Right lobe of liver (tissue), 6 donors: ENCODE measurements at places on chromosomes 16 and 17. TPM values are rescaled to one million over a fixed set of nuclear protein-coding genes. Genes with fewer than 3 reads are reported as not detected.
A peak's percentile ranks its signal among the peaks of the same experiment; 100 is the strongest.

Gene C17orf78
- total RNA-seq, result not detected

- no peak for DNase-seq
- no peaks in the 10 kb centered on the region for H3K27me3 ChIP-seq
- H3K4me1 ChIP-seq, result no peaks in the 10 kb centered on the region
- H3K36me3 ChIP-seq, result no peaks in the 10 kb centered on the region
- H3K4me3 ChIP-seq, result no peak overlapping the region
Observed at GRCh38 chr17:57542510-57542909, 202.6 kb downstream of the CCDC182 start.

Gene KRTAP4-6
- total RNA-seq, result not detected

- no peaks in the 10 kb centered on the region for H3K4me1 ChIP-seq
- H3K27me3 ChIP-seq, result no peaks in the 10 kb centered on the region
- H3K27ac ChIP-seq, result no peak overlapping the region
- peaks cover 64% of the 10 kb centered on the region for H3K36me3 ChIP-seq
- H3K4me3 ChIP-seq, result no peak overlapping the region
- DNase-seq, result no peak
Observed at GRCh38 chr16:16183562-16183961, 39.7 kb downstream of the ABCC6 start.

DNA sequence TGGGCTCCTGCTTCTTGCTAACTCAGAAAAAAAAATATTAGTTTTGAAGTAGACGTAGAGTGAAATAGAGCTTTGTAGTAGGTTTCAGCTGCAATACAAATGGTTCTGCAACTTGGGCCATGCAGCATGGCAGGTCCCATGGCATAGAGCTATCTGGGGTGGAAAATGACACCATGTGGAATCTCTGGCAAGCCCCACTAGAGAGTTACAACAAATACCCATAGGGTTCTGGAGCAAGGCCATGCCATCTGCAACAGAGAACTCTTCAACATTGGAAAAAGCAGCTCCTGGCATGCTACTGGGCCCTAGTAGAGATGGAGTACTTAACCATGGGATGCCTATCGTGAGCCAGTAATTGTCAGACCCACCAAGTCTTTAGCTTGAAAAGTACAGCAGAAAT is 25.3 kb upstream of the RBBP6 start:
- no peaks in the 10 kb centered on the region for H3K4me1 ChIP-seq
- no peak overlapping the region for H3K27ac ChIP-seq
- no peak for DNase-seq
- no peaks in the 10 kb centered on the region for H3K27me3 ChIP-seq

Gene SYNGR3
- not detected for total RNA-seq

Gene TBC1D26
- not detected for total RNA-seq

- H3K4me1 ChIP-seq, result peaks cover 49% of the 10 kb centered on the region
- DNase-seq, result peak; percentile 82
- no peaks in the 10 kb centered on the region for H3K36me3 ChIP-seq
- H3K4me3 ChIP-seq, result peak overlapping the region; percentile 85
- no peaks in the 10 kb centered on the region for H3K27me3 ChIP-seq
- H3K27ac ChIP-seq, result peak overlapping the region; percentile 41
Observed at GRCh38 chr16:2029350-2029749, 2.6 kb downstream of the NHERF2 start.

GRCh38 chr17:44464037-44464436 is 39.2 kb downstream of the GPATCH8 start:
- no peaks in the 10 kb centered on the region for H3K4me1 ChIP-seq
- H3K27ac ChIP-seq, result no peak overlapping the region
- no peaks in the 10 kb centered on the region for H3K27me3 ChIP-seq
- no peaks in the 10 kb centered on the region for H3K36me3 ChIP-seq

Gene B4GALNT2
- total RNA-seq, result not detected

GRCh38 chr16:2233872-2234812 is 2.1 kb upstream of the DNASE1L2 start:
- H3K36me3 ChIP-seq, result no peaks in the 10 kb centered on the region
- peak; percentile 52 for DNase-seq
- H3K4me3 ChIP-seq, result no peak overlapping the region
- no peaks in the 10 kb centered on the region for H3K27me3 ChIP-seq
- H3K27ac ChIP-seq, result no peak overlapping the region
- H3K4me1 ChIP-seq, result peaks cover 17% of the 10 kb centered on the region

GRCh38 chr17:29359777-29360176 is 30.4 kb upstream of the TAOK1 start:
- no peak for DNase-seq
- no peaks in the 10 kb centered on the region for H3K4me1 ChIP-seq
- no peaks in the 10 kb centered on the region for H3K27me3 ChIP-seq
- H3K4me3 ChIP-seq, result no peak overlapping the region
- H3K36me3 ChIP-seq, result no peaks in the 10 kb centered on the region

- no peak overlapping the region for H3K27ac ChIP-seq
- no peak overlapping the region for H3K4me3 ChIP-seq
- H3K36me3 ChIP-seq, result no peaks in the 10 kb centered on the region
- no peaks in the 10 kb centered on the region for H3K27me3 ChIP-seq
Observed at GRCh38 chr16:13554005-13554404, 365.9 kb upstream of the ERCC4 start.

DNA sequence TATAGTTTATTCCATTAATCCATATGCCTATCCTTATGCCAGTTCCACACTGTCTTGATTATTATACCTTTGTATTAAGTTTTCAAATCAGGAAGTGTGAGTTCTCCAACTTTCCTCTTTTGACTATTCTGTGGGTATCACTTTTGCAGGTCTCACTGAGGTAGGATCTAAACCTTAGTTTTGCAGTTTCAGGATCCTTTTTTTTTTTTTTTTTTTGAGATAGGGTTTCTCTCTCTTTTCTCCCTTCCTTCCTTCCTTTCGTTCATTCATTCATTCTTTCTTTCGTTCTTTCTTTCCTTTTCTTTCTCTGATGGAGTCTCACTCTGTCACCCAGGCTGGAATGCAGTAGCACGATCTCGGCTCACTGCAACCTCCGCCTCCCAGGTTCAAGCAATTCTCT is 71.6 kb downstream of the CHD9 start:
- no peak overlapping the region for H3K27ac ChIP-seq
- no peaks in the 10 kb centered on the region for H3K36me3 ChIP-seq
- H3K27me3 ChIP-seq, result no peaks in the 10 kb centered on the region
- no peaks in the 10 kb centered on the region for H3K4me1 ChIP-seq
- no peak for DNase-seq

DNA sequence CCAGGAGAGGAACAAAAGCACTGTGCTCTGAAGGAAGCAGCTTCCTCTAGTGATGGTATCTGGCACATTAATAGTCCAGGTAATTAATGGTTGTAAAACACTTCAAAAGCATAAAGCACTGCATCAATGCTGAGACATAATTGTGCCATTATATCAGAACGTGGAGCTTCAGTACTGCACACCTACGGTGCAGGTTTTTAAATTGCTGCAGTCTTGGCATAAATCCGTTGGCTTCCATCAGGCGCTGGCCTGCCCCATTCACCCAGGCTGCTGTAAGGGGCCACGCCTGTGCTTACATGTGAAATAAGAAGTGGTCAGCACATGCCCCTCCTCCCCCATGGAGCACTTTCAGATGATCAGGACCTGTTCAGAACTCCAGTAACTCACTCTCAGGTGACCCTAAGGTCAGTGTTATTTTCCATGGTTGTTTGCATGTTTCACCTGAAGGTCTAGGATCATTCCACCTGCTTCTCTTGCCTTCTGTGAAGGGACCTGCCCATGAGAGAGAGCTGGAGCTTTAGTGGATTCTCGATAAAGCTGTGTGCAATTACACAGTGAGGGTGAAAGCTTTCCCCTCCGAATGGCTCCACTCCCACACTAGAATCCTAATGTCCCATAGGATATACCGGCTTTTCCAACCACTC is 345.3 kb downstream of the CA10 start:
- no peaks in the 10 kb centered on the region for H3K27me3 ChIP-seq
- DNase-seq, result no peak
- no peaks in the 10 kb centered on the region for H3K4me1 ChIP-seq
- no peaks in the 10 kb centered on the region for H3K36me3 ChIP-seq
- no peak overlapping the region for H3K27ac ChIP-seq

- no peak overlapping the region for H3K27ac ChIP-seq
- H3K36me3 ChIP-seq, result no peaks in the 10 kb centered on the region
- DNase-seq, result no peak
- H3K4me1 ChIP-seq, result no peaks in the 10 kb centered on the region
- H3K4me3 ChIP-seq, result no peak overlapping the region
Observed at GRCh38 chr16:81241706-81242105, 3.2 kb downstream of the BCO1 start.

DNA sequence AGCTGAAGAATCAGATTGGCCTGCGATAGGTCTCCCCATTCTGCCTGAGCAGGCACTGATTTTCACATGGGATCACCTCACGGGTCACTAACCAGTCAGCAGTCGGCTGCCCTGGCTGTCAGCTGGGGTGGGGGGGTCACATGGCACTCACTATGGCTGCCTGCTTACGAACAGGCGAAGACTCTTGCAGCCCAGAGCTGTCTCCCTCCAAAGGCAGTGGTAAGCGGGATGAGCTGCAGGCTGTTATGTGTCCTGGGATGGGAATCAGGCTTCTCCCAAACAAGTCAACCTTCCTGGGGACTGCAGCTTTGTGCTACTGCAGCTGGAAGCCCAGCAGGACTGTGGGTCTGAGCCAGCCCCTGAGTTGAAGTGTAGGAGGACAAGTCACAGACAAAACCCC is 29.0 kb upstream of the ADORA2B start:
- H3K4me3 ChIP-seq, result no peak overlapping the region
- no peaks in the 10 kb centered on the region for H3K36me3 ChIP-seq
- H3K27ac ChIP-seq, result no peak overlapping the region
- no peaks in the 10 kb centered on the region for H3K27me3 ChIP-seq
- no peaks in the 10 kb centered on the region for H3K4me1 ChIP-seq

GRCh38 chr17:38918916-38919315 is 6.5 kb upstream of the LASP1NB start:
- H3K27ac ChIP-seq, result no peak overlapping the region
- peaks cover 29% of the 10 kb centered on the region for H3K4me1 ChIP-seq
- peaks cover 47% of the 10 kb centered on the region for H3K36me3 ChIP-seq

- H3K27me3 ChIP-seq, result no peaks in the 10 kb centered on the region
- no peak overlapping the region for H3K27ac ChIP-seq
- no peak overlapping the region for H3K4me3 ChIP-seq
- no peak for DNase-seq
- H3K36me3 ChIP-seq, result no peaks in the 10 kb centered on the region
- peaks cover 10% of the 10 kb centered on the region for H3K4me1 ChIP-seq
Observed at GRCh38 chr16:69820926-69821541, 58.9 kb downstream of the WWP2 start.

DNA sequence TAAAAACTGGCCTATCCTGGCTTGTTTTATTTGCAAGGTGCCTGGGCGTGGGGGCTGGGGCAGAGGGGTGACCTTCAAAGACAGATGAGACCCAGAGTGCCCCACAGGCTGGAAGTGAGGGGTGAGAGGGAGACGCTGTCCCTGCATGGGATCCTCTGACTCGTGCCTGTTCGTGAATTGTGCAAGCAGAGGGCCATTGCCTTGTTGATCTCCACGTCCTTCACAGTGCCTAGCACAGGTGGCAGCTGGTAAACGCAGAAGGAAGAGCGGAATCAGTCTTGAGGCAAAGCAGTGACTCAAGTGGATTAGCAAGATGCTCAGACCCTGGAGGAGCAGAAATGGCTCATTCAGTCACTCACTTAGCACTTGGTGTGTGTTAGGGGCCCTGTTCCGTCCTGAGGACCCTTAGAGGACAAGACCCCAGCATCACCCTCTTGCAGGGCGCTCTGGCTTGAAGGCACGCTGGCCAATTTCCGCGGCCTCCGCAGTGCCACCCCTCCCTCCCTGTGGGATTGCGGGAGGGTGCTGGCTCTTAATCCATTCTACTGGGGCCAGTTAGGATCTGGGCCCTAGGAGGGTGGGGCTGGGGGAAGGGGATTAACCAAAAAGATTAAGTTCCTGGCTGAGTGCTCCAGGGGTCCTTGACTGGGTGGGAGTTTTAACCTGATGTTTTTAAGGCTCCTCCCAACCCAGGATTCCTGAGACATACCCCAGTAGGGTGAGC is 151.2 kb downstream of the CCDC182 start:
- no peaks in the 10 kb centered on the region for H3K27me3 ChIP-seq
- no peaks in the 10 kb centered on the region for H3K36me3 ChIP-seq
- H3K4me1 ChIP-seq, result no peaks in the 10 kb centered on the region
- H3K27ac ChIP-seq, result no peak overlapping the region
- no peak for DNase-seq

Gene NDE1
- 3.6 TPM for total RNA-seq

- no peak overlapping the region for H3K27ac ChIP-seq
- no peaks in the 10 kb centered on the region for H3K27me3 ChIP-seq
- no peaks in the 10 kb centered on the region for H3K36me3 ChIP-seq
- H3K4me1 ChIP-seq, result no peaks in the 10 kb centered on the region
- no peak overlapping the region for H3K4me3 ChIP-seq
- no peak for DNase-seq
Observed at GRCh38 chr16:31291376-31291775, 31.6 kb downstream of the ITGAM start.

Gene LAT
- 4.2 TPM for total RNA-seq

DNA sequence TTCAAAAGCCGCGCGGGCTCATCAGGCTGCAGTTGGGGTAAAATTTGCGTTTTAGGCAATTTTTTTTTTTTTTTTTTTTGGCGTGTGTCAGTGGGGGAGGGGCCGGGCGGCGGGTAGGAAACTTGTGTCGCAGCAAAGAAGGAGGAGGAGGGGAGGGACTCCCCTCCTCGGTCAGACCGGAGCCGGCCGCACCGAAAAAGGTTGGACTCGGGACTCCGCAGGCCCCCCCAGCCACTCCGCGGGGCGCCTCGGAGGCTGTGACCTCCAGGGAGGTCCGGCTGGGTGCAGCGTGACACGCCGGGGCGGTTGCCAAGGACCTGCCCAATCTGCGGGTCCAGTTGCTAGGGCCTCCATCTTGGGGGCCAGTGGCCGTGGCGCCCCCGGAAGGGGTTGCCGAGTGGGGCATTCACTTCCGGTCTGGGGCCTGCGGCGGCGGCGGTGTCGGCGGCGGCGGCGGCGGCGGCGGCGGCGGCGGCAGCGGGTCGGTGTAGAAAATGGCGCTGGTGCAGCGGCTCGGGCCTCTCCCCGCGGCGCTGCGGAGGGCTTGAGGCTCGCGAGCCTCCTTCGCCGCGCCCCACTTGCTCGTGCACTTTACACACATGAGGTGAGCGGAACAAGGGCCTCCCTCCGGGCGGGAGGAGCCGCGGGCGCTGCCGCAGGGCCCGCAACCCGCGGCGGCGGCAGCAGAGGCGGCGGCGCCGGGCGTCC is at the start of gene TNRC6A:
TNRC6A (plus strand) TSS at position 409 of the 708 bp plus-strand sequence; CDS start at position 600, 191 bp downstream.
- peak within 1 kb of the TSS; percentile 94 for H3K4me3 ChIP-seq
- peak; percentile 91 for DNase-seq
- peaks cover 13% of the 10 kb centered on the region for H3K4me1 ChIP-seq
- no peaks in the 10 kb centered on the region for H3K36me3 ChIP-seq
- H3K27me3 ChIP-seq, result no peaks in the 10 kb centered on the region
- peak within 1 kb of the TSS; percentile 89 for H3K27ac ChIP-seq

DNA sequence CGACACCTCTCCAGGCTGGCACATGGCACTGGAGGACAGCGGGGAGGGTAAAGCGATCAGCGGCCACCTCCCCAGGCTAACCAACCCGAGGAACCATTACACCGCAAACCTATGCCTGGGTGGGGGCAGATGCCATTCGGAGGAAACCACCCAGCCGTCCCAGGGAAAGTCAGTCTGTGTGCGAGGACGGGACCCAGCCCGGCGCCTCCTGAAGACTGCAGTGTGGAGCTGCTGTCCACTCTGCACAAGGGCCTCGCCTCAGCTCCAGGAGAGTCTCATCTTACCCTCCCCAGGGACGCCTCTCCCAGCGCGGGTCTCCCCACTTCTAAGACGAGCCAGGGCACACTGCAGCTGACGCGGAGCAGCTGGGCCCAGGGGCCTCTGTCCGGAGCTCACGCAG is 8.0 kb downstream of the SLC38A10 start:
- H3K4me3 ChIP-seq, result no peak overlapping the region
- peaks cover 29% of the 10 kb centered on the region for H3K36me3 ChIP-seq
- DNase-seq, result no peak
- H3K4me1 ChIP-seq, result no peaks in the 10 kb centered on the region
- H3K27me3 ChIP-seq, result no peaks in the 10 kb centered on the region

- H3K4me1 ChIP-seq, result no peaks in the 10 kb centered on the region
- no peak overlapping the region for H3K4me3 ChIP-seq
- H3K27me3 ChIP-seq, result no peaks in the 10 kb centered on the region
- H3K36me3 ChIP-seq, result no peaks in the 10 kb centered on the region
- no peak for DNase-seq
Observed at GRCh38 chr16:85634747-85635544, 21.8 kb downstream of the GSE1 start.
